ENCODE measurements at places on chromosomes 16 and 17.

- no peak for DNase-seq
These were observed 1.5 kb downstream of the CACNA1H start for GRCh38 chr16:1154291-1154886.

- peak; percentile 44 for DNase-seq
These were observed 2.7 kb upstream of the TMIGD1 start for GRCh38 chr17:30336369-30337171.

GRCh38 chr16:28597692-28598261 is 927 bp upstream of the SULT1A2 start:
- DNase-seq, result peak; percentile 25

DNA sequence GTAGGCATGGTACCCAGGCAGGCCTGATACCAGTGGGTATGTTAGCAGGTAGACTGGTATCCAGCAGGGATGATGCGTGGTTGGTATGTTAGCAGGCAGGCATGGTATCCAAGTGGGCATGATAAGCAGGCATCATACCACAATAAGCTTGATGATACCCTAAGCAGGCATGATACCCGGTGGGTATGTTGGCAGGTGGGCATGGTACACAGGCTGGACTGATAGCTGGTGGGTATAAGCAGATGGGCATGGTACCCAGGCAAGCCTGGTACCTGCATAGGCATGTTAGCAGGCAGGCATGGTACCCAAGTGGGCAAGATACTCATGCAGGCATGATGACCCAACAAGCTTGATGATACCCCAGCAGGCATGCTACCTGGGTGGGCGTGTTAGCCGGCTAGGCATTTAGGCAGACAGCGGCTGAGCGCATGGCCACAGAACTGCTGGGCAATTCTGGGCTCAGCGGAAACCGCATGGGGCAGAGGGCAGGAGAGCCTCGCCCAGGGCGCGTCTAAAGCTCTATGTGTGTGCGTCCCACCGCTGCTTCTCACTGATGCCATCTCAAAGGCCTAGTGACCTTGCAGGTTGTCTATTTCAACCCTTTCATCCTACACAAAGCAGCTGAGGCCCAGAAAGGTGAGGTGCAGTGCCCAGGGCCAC is 2.3 kb downstream of the SGSH start:
- DNase-seq, result no peak

GRCh38 chr17:45146890-45147580 is 1.2 kb upstream of the HEXIM1 start:
- peak; percentile 73 for DNase-seq

GRCh38 chr17:31134576-31134975 is 39.8 kb downstream of the NF1 start:
- DNase-seq, result no peak
